ENCODE measurements at places on chromosomes 7 and 10.

DNA sequence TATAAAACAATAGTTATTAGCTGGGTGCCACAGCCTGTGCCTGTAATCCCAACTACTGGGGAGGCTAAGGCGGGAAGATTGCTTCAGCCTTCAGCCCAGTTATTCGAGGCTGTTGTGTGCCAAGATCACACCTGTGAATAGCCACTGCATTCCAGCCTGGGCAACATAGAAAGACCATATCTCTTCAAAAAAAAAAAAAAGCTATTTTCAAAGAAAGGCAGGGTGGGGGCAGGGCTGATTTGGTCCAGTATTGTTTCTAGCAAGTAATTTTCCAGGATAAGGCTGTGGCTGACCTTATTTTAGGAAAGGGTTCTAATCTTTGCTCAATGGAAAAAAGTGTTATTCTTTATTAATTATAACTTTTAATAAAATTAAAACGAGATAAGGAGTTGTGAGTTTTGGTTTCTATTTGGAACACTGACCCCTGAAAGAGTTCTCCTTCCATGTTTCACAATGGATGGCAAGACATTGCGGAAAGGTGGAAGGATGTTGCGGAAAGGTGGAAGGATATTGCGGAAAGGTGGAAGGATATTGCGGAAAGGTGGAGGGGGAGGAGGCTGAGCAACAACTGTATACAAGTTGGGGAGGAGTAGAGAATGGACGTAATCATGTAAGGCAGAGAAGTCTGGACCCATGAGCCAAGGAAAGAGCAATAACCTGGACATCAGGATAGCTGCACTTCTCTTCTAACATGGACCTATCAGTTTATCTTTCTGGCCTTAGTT, 1.5 kb upstream of the C1GALT1 start:
- DNase-seq, result no peak

DNA sequence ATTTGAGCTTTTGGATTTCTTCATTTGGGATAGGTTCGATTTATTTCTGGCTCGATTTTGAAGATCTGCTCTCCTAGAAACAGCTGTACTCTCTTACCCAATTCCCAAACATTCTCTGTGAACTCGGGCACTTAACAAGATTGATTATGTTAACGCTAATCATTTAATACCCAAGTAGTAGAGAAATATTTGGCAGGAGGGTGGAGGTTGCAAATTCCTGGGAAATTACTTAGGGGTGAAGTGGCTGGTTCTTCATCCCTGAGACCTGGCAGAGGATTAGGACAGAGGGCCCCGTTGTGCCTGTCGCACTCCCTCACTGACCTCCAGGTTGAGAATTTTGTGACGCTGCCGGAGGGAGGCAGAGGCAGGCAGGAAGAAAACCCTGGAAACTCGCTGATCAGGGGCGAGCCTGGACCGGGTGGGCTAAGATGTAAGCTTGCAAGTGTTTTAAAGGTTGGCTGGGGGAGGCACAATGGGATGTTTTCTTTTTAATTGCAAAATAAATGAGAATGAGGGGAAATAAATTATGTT, 182.6 kb downstream of the TCF7L2 start:
- DNase-seq, result no peak

- no peak for DNase-seq
These were observed 14.1 kb downstream of the TRPV6 start for GRCh38 chr7:142871260-142872105.

DNA sequence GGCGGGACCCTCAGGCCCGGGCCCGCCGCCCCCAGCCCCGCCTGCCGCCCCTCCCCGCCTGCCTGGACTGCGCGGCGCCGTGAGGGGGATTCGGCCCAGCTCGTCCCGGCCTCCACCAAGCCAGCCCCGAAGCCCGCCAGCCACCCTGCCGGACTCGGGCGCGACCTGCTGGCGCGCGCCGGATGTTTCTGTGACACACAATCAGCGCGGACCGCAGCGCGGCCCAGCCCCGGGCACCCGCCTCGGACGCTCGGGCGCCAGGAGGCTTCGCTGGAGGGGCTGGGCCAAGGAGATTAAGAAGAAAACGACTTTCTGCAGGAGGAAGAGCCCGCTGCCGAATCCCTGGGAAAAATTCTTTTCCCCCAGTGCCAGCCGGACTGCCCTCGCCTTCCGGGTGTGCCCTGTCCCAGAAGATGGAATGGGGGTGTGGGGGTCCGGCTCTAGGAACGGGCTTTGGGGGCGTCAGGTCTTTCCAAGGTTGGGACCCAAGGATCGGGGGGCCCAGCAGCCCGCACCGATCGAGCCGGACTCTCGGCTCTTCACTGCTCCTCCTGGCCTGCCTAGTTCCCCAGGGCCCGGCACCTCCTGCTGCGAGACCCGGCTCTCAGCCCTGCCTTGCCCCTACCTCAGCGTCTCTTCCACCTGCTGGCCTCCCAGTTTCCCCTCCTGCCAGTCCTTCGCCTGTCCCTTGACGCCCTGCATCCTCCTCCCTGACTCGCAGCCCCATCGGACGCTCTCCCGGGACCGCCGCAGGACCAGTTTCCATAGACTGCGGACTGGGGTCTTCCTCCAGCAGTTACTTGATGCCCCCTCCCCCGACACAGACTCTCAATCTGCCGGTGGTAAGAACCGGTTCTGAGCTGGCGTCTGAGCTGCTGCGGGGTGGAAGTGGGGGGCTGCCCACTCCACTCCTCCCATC, 82.7 kb downstream of the PAX2 start:
- peak; percentile 8 for DNase-seq

DNA sequence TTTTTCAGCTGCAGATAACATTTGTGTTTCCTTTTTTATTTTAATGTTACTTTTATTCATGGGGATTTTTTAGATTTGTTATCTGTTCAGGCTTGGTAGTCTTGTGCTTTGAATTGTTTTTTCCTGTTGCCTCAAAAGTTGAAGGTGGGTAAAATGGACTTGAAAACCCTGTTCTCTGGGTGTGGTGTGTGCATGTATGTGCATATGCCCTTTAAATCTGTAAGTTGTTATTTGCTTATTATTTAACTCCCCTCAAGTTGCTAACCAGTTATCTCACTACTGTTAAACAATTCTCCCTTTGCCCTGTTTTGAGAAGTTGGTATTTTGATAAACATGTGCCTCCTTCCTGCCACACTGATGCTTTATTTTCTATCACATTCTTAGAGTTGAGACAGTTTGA, 30.6 kb downstream of the TSPAN14 start:
- DNase-seq, result no peak

DNA sequence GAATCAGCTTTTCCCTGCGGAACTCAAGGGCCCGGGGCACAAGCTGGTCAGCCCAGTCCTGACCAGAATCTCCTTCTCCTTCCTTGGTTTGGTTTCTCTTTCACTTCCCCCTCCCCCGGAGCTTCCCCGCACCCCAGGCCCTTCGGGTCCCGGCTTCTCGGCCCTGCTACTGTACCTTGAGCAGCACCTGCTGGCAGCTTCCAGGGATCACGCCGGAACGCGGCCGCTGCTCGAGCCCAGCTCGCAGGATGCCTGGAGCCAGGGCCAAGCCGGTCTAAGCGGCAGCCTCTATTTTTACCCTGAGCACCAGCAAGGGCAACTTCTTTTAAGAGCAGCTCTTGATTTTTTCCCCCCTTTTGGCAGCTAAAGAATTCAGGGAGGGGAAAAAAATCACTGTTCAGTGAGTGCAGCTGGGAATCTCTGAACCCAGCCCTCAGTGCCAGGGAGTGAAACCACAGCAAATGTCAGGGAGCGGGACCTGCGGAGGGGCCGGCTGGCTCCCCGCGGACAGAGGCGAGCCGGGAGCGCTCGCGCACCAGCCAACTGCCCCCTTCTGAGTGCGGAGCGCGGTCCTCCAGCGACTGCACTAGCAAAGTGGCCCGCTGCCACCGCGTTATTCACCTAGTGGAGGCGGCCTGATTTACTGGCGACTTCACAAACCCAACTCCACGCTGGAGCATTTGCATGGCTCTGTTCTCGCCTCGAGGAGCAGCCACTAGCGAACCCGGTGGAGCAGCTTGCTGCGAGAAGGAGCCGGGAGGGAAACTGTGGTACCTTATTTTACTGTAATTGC, 2.4 kb upstream of the INHBA start:
- no peak for DNase-seq

DNA sequence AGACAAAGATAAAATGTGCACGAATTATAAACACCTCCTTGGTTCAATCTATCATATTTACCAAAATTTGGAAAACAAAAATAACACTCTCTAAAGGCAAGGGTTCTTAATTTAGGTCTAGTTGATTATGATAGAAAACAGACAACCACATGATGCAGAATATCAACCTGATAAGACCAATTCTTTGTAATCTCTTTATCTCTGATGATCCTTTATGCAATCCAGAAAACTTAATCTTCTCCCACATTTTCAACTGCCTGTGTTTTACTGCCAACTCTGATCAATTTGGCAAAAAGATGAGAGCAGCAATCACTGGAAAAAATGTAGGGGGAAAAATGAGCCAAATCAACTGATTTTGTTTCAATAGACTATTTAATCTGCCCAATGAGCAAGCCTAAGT, 148.5 kb downstream of the LRRN3 start:
- no peak for DNase-seq

- DNase-seq, result no peak
These were observed 67.0 kb downstream of the GRID1 start for GRCh38 chr10:86299562-86299961.

- DNase-seq, result no peak
These were observed 10.8 kb downstream of the EN2 start for GRCh38 chr7:155468785-155469148.

DNA sequence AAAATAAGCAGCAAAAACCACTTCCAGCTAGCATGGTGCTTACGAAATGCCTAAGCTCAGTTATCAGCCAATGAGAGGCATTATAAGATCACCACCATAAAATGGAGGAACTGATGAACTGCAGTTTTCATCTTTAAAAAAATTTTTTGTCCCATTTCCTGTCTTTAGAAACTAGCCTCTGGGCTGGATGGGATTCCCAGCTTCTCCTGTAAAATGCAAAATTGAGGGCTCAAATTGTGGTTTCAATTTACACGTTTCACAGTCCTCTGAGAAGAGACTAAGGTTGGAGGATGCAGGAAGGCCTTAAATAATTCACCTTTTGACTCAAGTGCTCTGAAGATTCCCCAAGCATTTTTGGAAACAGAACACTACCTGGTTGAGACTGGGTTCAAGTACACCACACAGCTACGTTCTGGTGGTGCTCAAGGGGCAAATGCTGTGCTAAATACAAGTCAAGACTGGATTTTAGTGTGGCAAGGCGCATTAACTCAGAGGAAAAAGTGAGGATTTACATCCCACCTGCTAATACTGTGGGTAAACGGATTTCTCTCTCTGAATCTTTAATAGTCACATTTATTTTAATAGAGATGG, 951 bp downstream of the ZNF25 start:
- no peak for DNase-seq

- no peak for DNase-seq
These were observed 148.7 kb downstream of the ZMYND11 start for GRCh38 chr10:283916-284356.
